CD4-positive, alpha-beta T cell (primary cell): ENCODE measurements at places on chromosomes 13 and 19. TPM values are rescaled to one million over a fixed set of nuclear protein-coding genes. Genes with fewer than 3 reads are reported as not detected.

The PTGIR gene
- total RNA-seq, result 0.87 TPM

DNA sequence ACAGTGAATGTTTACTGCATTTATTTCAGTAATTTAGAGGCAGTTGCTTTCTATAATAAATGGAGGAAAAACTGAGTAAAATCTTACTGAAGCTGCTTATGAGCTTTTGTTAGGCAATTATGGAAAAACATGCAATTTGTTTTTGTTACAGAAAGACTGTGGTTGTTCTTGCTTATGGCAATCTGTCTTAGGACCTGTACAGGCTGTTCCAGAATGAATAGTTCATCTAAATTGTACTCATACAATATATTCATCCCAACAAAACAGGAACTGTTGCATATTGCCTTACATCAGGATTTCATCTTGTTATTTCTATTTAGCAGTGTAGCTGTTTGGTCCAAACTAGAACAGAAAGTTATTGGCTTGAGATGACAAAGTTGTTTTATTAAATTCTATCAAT, 199.2 kb downstream of the NALCN start:
- DNase-seq, result no peak

GRCh38 chr13:33132644-33133440, 116.6 kb downstream of the KL start:
- no peak for DNase-seq

DNA sequence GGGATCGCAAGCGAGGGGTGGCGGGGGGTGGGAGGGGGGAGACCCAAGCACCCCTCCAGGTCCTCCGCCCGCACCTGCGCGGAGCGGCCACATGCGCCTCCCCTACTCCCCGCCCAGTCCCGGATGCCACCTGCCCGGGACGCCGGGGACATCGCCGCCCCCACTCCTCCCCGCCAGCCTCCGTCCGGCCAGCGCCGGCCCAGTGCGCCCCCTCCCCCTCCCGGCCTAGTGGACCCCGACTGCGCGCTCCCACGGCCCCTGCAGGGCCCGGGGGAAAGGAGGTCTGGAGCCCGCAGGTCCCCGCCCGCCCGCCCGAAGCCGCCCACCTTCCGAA, 263 bp downstream of the RHPN2 start:
- no peak for DNase-seq

DNA sequence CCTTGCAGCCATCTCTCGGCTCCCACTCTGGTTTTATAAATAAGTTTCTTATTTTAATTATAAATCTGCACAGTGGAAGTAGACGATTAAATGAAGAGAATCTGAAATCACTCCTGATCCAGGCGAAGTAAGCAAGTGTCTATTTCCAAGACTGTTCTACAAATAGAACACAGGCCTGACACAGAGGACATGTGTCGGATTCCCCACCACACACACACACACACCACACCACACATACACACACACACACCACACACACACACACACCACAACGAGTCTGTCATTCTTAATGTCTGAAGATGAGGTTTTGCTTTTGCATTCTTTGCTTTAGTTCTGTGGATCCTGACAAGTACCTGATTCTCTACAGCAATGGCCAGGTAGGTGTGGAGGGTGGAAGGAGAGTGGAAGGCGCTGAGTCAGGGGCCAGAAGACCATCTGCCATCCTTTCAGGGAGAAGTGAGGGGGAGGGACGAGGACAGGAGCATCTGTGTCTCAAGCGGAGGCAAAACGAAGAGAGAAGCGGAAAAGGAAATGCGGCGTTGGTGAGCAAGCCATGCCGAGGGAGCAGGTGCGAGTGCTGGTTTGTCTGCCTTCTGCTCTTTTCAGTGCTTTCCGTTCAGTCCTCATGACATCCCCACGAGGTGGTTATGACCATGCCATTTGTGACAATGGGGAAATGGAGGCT, 110.2 kb downstream of the TEX26 start:
- DNase-seq, result no peak

GRCh38 chr19:38216785-38217641, 7.0 kb downstream of the DPF1 start:
- DNase-seq, result no peak
